NCI-H524 (cell line): ENCODE measurements at places on chromosomes 11 and 22.

- DNase-seq, result no peak
These were observed 318.0 kb downstream of the KIRREL3 start for GRCh38 chr11:126682590-126682989.

DNA sequence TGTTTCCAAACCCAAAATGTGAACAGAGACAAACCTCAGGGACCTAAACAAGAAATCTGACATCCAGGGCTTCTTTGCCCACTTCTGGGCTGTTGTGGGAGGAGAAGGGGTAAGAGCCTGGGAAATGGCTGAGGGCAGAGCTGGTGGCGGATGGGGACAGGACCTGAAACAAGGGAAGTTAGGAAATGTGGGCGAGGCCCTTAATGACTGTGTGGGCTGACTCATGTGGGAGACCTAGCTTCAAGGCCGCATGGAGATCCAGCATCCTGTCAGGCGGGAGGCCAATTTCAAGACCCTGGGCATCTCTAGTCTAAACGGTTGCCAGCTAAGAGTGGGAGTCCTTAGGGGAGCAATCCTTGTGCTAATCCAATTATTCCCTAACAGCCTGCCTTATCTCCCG lies 2.1 kb upstream of the OAF start:
- peak; percentile 68 for DNase-seq

DNA sequence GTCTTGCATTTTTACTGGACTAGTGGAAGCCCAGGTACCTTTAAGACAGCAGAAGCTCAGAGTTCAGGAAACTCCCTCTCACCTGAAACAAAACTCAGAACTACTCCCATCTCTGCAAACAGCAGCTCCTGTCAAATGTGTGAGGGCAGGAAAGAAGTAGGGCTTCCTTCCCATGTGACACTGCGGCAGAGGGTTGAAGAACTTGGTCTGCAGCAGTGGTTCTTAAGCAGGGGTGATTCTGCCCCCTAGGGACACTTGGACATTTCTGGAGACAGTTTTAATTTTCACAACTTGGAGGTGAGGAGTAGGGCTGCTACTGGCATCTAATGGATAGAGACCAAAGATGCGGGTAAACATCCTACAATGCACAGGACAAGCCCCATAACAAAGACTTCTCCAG lies 63.4 kb downstream of the RCN1 start:
- DNase-seq, result peak; percentile 63

DNA sequence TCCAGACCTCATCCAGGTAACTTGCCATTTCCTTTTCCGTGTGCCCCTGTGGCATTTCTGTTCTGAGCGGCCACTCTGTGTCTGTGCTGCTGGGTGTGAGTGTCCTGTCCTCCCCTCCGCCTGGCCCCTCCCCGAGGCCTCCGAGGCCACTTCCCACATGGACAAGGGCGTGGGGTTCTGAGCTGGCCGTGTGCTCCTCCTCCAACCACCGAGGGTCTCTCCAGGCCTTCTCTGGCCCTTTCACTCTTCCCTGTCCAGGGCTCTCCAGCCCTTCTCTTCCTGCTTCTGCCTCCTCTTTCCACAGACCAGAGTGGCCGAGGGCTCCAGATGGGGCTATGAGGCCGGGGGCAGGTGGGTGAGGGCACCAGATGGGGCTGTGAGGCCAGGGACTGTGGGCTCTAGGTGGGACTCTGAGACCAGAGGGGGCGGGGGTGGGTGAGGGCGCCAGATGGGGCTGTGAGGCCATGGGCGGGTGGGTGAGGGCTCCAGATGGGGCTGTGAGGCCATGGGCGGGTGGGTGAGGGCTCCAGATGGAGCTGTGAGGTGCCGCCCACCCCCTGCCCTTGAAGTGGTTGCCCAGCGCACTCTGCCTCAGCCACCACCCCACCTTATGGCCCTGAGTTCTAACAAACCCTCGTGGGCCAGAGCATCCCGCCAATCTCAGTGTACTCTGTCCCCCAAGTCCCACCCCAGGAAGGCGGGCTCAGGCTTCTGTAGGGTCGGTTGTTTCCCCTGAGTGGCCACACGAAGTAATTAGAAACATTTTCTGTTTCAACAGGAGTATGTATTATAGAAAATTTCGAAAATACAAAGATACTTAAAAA lies 24.1 kb downstream of the PTDSS2 start:
- DNase-seq, result peak; percentile 99

- no peak for DNase-seq
These were observed 4.3 kb downstream of the LRFN4 start for GRCh38 chr11:66861038-66861773.

DNA sequence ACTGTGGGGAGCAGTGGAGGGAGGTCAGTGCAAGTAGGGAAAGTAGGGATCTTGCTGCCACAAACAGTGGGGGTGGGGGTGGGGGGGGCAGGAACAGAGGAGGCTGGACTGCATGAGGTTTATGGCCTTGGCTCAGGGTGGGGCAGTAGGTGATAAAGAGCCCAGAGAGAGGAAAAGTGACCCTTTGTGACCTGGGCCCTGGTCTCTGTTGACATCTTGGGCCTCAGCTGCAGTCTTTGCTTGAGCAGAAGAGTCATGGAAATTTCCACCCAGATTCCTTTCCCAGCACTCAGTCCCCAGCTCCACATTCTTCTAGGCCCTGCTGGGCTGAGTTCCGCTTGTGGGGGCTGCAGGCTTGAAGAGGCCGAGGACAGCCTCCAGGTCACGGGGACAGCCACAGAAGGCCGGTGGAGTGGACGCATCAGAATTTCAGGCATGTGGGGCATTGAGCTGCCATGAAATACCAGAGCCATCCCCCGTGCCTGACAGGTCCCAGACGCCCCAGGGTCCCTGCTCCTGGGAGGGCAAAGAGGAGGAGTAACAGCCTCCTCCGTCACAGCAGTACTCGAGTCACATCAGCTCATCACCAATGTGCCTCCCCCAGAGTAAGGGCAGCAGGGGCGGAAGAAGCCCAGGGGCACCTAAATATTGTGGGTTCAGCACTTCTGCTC lies 9.7 kb upstream of the MALAT1 start:
- DNase-seq, result no peak

GRCh38 chr11:118928870-118929500 lies 3.3 kb upstream of the BCL9L start:
- DNase-seq, result peak; percentile 73

- no peak for DNase-seq
These were observed 483 bp upstream of the HYLS1 start for GRCh38 chr11:125886997-125887372.

DNA sequence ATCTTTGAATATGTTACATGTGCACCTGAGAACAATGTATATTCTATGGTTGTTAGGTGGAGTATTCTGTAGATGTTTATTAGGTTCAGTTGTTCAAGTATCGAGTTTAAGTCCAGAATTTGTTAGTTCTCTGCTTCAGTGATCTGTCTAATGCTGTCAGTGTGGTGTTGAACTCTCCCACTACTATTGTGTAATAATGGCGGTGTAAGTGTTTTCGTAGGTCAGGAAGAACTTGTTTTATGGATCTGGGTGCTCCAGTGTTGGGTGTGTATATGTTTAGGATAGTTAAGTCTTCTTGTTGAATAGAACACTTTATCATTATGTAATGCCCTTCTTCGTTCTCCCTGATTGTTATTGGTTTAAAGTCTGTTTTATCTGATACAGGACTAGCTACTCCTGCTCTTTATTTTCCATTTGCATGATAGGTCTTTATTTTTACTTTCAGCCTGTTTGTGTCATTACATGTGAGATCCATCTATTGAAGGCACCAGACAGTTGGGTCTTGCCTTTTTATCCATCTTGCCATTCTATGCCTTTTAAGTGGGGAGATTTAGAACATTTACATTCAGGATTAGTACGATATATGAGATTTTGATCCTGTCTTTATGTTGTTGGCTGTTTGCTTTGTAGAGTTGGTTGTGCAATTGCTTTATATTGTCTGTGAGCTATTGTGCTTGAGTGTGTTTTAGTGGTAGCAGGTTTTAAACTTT lies 121.6 kb downstream of the DDX10 start:
- DNase-seq, result no peak

DNA sequence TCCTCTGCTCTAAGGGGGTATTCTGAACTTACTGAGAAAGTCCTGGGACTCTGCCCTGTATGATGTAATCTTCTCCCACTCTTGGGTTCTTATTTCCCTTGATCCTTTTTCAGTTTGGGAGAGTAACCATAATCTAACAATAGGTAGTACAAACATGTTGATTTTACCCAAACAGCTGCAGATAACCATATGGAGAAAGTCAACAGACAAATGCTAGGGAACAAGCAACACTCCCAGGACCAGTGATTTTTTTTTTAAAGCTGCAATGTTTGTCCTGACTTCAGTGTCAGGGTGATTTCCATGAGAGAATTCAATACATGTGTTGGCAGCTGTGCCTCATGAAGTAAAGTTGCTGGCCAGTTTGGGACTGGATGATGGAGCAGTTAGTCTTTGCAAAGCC lies 156.5 kb downstream of the FCHSD2 start:
- no peak for DNase-seq

- DNase-seq, result no peak
These were observed 55.9 kb downstream of the BMAL1 start for GRCh38 chr11:13333456-13333957.

GRCh38 chr11:15937601-15938120 lies 418.7 kb downstream of the SOX6 start:
- DNase-seq, result no peak

DNA sequence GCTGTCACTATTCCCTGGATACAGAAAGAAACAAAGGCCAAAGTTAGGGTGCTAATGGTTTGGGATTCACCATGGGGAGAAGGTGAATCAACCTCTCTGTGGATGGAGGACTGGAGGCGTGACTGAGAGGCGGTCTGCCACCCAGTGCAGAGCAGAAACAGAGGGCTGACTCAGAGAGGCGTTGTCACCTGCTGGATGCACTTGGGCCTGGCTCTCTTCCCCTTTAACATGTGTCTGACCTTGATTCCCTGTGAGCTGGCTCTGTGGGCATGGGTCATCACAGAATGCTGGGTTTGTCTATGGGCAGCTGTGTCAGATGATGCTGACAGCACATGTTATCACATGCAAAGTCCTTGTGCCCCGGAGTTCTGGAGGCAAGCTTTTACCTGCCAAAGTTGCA lies 75.9 kb downstream of the LDLRAD3 start:
- DNase-seq, result no peak

- no peak for DNase-seq
These were observed 743 bp upstream of the RCE1 start for GRCh38 chr11:66842501-66842895.

DNA sequence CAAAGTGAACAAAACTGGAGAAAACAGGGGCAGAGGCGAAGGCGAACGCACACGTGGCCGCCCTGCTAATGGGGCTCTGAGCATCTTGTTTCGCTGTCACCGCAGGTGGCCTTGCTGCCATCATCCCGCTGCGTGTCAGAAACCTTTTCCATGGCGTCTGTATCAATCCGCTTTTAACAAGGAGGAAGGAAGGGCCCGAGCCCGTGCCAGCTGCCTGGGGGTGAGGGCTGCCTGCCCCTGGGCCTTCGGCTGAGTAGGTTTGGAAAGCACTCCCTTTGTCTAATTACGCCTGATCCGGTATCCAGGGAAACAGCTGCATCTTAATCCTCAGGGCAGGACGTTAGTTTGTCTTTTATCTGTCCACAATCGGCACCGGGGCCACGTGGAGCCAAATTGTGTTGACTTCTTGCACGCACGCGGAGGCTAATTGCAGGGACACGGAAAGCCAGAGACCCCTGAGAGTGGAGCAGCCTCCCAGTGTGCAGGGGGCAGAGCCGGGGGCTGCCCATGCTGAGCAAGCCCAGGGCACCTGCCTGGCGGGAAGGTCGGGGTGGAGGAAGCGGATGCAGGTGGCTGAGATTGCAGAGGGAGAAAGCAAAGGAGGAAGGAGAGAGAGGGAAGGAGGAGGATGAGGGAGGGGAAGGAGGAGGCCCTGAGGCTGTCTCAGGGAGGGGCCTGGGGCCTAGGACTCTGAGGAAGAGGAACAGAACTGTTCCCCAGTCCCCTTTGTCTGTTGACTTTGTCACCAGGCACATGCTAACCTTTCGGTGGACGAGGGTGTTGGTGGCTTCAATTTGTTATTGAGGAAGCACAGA lies 19.2 kb upstream of the TH start:
- peak; percentile 88 for DNase-seq

GRCh38 chr11:115222863-115223530 lies 281.2 kb downstream of the CADM1 start:
- DNase-seq, result no peak

GRCh38 chr11:119550053-119550752 lies 127.2 kb upstream of the THY1 start:
- DNase-seq, result no peak

- no peak for DNase-seq
These were observed 40.8 kb downstream of the BID start for GRCh38 chr22:17733466-17733865.

- DNase-seq, result peak; percentile 44
These were observed 4.5 kb upstream of the NOL12 start for GRCh38 chr22:37681556-37682049.

DNA sequence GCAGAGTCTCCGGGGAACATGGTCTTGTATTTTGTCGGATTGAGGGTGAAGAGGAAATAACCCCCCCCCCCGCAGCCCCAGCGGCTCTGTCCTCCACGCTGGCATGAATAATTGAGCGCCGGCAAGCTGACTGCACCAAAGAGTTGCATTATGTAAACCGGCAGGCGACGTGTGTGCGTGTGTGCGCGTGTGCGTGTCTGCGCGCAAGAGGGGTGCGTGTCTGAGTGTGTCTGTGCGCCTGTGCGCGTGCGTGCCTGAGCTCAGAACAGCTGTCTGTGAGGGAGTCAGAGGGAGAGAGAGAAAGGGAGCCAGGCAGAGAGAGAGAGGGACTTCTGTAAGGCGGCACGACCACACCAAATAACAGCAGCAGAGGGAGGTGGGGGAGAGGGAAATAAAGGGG lies 94.4 kb downstream of the SCN3B start:
- peak; percentile 49 for DNase-seq

GRCh38 chr22:46749682-46750529 lies 11.9 kb upstream of the CERK start:
- DNase-seq, result no peak

- DNase-seq, result no peak
These were observed 328.7 kb upstream of the LRRC4C start for GRCh38 chr11:41788177-41788576.

GRCh38 chr11:117950993-117951961 lies 22.1 kb upstream of the TMPRSS13 start:
- peak; percentile 24 for DNase-seq

- DNase-seq, result peak; percentile 72
These were observed 51.6 kb downstream of the ST3GAL4 start for GRCh38 chr11:126407101-126407521.

- no peak for DNase-seq
These were observed 16.9 kb downstream of the CTTN start for GRCh38 chr11:70415191-70415590.

DNA sequence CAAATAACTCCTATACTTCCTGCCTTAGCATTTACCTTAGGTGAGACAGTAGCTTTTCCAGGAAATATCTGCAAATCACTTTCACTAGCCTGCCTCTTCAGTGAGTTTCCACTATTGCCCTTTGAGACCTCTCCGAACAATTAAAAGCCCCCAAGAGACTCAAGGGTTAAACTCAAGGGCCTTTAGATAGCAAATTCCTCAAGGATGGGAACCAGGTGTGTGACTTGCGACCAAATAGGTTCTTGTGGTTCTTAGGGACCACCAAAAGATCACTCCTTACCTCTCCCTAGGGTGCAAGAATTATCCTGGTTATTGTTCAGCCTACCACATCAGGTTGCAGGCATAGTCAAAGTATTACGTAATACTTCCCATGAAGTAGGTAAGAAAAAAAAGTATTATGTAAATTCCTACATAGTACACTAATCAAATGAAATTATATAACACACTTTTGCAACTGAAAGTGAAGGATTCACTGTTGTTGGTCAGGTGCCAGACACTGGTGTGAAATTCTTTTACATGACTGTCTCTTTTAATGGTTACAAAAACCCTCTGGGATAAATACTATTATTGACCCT lies 1.4 kb upstream of the RDX start:
- no peak for DNase-seq
